ENCODE measurements at places on chromosomes 5 and 9.

- DNase-seq, result no peak
These were observed 242.6 kb downstream of the KIAA0825 start for GRCh38 chr5:94375801-94376200.

DNA sequence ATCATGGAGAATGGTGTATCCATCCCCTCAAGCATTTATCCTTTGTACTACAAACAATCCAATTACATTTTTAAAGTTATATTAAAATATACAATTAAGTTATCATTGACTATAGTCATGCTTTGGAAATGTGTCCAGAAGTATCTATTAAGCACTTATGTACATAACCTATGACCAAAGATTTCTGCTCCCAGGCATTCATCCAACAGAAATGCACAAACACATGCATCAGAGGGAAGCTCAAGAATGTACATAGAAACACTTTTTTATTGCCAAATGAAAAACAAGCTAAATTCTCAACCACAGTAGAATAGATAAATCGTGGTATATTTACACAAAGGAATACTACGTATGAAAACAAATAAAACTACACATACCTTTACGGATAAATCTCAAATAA, 700.5 kb upstream of the ZNF608 start:
- no peak for DNase-seq

GRCh38 chr5:61401726-61402125, 69.7 kb downstream of the ZSWIM6 start:
- DNase-seq, result no peak

DNA sequence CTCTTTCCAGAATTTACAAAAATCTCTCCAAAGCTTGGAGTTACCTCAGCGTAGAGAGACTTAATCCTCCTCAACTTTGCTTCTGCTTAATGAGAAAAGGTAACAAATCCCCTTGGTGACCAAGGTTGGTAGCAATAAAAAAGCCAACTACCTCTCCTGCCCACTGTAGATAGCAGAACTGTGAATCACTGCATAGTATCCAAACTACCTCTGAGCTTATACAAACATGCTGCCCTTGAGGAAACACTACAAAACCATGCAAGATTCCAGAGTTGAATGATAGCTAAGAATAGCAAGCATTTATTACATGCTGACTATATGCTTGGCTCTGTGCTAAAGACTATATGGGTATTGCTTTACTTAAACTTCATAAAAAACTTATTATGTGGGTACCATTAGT, 2.8 kb upstream of the ADAMTS12 start:
- DNase-seq, result no peak

DNA sequence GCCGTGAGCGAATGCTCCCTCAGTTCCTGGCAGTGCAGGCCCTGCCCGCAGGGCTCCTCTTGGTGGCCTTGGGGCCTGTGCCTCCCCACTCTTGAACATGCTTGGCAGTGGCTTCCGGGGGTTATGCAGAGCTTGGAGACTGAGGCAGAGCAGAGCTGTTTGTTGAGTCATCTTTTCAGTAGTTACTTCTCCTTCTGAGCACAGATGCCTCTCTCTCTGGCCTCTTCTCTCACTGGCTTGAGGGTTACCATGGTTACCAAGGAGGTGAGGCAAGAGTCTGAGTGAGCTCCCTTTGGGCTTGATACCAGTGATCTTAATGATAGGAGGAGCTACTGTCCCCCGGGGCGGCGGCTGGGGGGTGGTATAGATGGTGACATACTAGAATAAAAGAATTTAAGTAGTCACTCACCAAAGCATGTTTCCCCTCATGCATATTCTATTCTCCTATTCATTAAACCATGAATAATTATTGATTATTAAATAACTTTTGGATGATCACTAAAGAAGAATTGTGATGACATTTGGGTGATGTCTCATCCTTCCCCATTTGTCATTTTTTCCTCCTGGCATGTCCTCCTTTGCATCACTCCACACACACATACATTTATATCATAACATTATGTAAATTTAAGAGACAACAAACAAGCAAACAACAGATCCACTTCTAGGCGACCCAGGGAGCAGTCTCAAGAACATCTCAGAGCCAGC, 111.1 kb downstream of the ARHGAP26 start:
- DNase-seq, result no peak

GRCh38 chr5:103915081-103915480, 352.5 kb upstream of the NUDT12 start:
- no peak for DNase-seq

DNA sequence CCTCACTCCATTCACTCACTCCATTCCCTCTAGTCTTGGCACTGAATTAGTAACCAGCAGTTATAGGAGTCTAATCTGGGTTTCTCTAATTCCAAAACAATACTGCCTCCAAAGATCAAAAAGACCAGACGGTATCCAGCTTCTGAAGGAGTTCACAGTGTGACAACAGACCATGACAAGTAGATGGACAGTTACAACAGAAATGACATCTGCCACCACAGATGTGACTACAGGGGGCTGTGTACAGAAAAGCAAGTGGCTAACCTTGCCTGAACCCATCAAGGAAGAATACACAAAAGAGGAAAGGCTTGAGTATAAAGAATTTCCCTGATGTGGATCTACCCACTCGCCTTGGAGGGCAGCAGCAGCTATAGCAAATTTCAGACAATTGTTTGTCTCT, 112.4 kb downstream of the ACTL7B start:
- DNase-seq, result no peak

GRCh38 chr9:94631599-94631998, 7.7 kb downstream of the FBP1 start:
- DNase-seq, result no peak

DNA sequence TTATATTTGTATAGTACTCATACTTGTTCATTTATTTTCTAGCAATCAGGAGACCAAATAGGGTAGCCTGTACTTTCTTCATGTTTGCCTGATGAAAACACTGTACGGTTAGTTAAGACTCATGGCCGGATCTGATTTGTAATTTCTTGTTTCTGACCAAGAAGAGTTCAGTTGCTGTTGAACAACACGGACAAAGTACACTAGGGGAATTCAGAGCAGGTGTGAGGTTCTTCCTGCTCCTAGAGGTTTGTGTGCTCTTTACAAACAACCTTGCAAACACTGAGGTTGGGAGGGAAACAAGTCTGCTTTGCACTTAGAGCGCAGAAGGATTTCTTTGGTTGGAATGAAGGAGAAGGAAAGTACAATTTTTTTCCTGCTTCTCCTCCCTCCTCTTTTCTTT, 69.7 kb downstream of the TRIO start:
- DNase-seq, result no peak

- no peak for DNase-seq
These were observed 3.3 kb downstream of the NACC2 start for GRCh38 chr9:136091582-136092352.

GRCh38 chr5:173535166-173535975, 81.1 kb downstream of the BOD1 start:
- DNase-seq, result no peak

DNA sequence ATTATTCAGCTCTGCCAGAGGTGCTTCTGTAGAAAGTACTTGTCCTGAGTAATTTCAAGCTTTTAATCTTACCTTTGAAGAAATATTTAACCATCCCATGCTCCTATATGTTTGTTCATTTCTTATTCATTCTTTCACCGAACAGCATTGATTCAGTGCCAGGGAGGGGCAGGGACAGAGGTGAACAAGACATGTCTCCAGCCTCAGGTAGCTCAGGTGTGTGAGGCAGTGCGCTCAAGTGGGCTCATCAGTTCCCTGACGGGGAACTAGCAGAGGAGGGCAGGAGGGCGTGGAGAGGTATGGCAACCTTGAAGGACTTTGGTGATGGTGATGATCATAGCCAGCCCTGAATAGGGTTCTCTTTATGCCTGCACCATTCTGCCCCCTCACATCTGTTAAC, 25.9 kb downstream of the ERGIC1 start:
- DNase-seq, result no peak

DNA sequence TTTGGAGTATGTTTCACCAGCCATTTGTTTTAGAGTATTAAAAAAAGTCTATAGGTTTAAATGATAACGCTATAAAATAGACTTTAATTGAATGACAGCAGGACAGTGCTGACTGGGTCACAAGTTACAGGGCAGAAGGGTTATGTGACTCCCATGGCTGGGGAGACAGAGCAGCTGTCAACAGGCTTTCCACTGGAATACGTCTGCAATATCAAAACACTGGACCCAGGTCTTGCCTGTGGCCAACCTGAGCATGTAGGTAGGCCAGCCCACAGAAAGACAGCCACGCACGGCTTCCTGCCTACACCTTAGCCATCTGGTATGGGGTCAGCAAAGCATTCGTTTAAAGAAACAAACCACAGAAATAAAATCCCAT, 80.7 kb downstream of the OTULIN start:
- DNase-seq, result no peak

- no peak for DNase-seq
These were observed 20.7 kb upstream of the LIFR start for GRCh38 chr5:38576961-38577684.

DNA sequence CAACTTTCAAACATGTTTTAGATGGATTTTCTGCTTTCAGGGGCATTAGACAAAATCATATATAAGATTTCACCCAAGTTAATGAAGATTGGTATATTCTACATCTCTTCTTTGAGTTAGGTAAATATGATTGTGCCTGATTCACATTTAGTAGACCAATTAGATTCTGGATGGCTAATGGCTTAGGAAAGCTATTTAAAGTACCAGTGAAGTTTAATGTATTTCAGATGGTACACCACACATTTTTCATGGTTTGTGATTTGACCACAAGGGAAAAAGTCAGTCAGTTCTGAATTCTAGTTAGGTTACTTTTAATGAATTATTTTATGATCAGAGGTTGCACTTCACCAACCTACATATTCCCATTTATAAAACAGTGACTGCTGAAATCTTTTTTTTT, 409.7 kb downstream of the ADGRV1 start:
- no peak for DNase-seq

GRCh38 chr9:21744841-21745240, 57.6 kb upstream of the MTAP start:
- no peak for DNase-seq

DNA sequence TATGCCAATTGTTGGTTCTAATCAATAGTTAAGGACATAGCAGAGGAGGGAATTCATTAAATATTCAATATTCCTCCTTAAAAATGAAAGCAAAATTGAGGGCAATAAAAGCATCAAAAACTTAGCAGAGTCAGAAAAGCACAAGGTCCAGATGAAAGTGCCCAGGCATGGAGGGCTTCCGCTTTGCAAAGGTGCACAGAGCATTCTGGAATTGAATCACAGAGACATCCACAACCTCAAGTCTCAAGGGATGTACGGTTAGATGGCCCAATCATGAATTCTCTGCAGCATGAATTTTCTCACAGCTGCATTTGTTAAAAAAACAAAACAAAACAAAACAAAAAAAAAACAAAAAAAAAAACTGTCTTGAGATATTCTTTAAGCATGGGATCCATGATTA, 253.7 kb downstream of the SPOCK1 start:
- DNase-seq, result no peak

GRCh38 chr5:69035665-69036064, 58.1 kb upstream of the SLC30A5 start:
- DNase-seq, result no peak

DNA sequence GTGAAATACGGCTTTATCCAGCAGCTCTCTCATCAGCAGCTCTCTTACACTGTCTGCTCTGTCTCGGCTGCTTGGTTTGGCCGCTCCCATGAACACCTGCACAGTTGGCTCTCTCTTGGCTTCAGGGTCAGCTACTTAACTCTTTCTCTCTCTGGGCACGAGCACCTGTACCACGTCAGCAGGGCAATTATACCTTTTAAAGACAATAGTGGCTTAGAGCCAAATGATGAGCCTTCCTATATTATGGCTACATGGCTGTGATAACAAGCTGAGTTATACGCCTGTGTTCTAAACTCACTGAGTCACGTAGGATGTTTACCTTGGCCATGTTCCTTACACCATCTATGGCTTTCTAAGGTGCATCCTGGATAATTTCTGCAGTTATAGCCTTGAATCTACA, 69.2 kb upstream of the CTNND2 start:
- DNase-seq, result no peak

DNA sequence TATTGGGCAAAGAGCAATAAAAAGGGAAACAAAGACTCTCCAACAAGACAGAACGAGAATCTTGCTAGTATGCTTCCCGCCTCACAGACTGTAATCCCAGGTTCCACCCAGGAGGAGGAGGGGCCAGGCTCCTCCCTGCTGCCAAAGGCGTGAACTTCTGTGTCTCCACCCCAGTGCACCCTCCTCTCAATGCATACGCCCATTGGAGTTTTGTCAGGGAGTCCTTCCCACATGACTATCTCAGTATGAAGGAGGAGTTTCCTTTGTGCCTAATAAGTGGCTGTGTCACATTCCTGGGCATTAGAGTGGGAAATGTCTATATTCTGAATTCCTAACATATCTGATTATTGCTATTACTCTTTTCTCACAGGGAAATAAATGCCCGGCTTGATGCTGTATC, 106.4 kb upstream of the DHFR start:
- DNase-seq, result no peak

DNA sequence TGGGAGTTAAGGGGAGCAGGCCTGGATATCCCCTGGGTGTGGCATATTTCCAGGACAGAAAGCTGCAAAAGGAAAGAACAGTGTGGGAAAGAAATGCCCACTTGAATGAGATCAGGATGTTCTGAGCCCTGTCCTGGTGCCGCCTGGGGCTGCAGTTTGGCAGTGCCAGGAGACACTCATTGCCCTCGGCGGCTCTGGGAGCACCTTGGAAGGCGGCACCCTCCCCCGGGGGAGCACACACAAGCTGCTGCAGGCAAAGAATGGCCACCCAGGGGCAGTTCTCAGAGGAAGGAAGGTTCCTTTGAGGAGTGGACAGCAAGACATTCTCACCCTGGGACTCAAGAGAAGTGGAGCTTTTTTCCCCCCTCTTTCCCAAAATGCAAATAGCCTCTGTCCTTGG, 305.3 kb downstream of the NTRK2 start:
- DNase-seq, result no peak

DNA sequence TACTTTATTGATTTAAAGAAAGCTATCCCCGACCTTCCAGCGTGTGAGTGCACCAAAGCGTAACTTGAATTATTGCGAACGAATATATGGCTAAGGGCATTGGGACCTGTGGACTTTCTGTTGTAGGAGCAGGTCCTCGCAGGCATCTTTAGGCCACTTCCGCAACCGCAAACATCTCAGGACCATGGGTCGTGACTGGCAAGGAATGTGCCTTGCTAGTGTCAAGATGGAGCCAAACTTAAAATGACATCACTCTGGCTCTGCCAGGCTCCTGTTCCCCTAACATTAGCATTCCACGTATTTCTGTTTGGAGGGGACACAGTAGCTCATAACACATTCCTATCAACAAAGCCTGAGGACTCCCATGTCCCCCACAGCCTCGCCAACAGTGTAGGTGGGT, 44.1 kb upstream of the OLFM1 start:
- DNase-seq, result no peak

DNA sequence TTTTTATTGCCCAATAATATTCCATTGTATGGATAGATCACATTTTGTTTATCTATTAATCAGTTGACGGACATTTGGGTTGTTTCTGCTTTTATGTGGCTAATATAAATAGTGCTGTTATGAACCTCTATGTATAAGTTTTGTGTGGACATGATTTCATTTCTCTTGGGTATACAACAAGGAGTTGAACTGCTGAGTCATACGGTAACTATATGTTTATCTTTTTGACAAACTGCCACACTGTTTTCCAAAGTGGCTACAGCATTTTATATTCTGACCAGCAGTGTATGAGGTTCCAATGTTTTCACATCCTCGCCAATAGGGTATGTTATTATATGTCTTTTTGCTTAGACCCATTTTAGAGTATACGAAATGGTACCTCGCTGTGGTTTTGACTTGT, 264.3 kb downstream of the RFX3 start:
- no peak for DNase-seq

- DNase-seq, result no peak
These were observed 9.1 kb downstream of the BRD3 start for GRCh38 chr9:134058716-134059115.

GRCh38 chr9:111074395-111074794, 36.1 kb upstream of the LPAR1 start:
- no peak for DNase-seq

- DNase-seq, result no peak
These were observed 42.2 kb upstream of the FCN1 start for GRCh38 chr9:134959971-134960310.

All from stimulated activated CD8-positive, alpha-beta memory T cell treated with anti-CD3 and anti-CD28 coated beads, Interleukin-2, amount 100 ng/mL, for 1 hour (primary cell).